AG20443 (cell line): ENCODE measurements at places on chromosomes 4 and X.

GRCh38 chrX:20789103-20789502 is 522.4 kb upstream of the RPS6KA3 start:
- DNase-seq: no peak

GRCh38 chr4:77268108-77268507 is 111.1 kb downstream of the CCNG2 start:
- DNase-seq: no peak

DNA sequence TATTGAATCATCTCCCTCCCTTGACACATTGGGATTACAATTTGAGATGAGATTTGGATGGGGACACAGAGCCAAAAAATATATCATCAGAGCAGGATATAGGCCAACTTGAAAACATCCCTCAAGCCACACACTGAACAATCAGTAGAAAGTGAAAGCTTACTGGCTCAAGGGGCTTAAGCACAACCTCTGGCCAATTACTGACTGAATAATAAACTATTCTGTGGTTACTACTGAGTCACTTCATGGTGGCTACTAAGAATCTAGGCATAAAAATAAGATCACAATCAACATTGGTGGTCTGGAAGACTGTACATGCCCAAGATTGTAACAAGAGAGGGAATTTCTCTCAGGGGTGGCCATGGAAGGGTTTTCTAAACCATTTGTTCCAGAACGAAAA is 27.4 kb upstream of the GPR174 start:
- no peak for DNase-seq

- DNase-seq: no peak
These were observed 496.6 kb downstream of the IL1RAPL1 start for GRCh38 chrX:29083823-29084222.

DNA sequence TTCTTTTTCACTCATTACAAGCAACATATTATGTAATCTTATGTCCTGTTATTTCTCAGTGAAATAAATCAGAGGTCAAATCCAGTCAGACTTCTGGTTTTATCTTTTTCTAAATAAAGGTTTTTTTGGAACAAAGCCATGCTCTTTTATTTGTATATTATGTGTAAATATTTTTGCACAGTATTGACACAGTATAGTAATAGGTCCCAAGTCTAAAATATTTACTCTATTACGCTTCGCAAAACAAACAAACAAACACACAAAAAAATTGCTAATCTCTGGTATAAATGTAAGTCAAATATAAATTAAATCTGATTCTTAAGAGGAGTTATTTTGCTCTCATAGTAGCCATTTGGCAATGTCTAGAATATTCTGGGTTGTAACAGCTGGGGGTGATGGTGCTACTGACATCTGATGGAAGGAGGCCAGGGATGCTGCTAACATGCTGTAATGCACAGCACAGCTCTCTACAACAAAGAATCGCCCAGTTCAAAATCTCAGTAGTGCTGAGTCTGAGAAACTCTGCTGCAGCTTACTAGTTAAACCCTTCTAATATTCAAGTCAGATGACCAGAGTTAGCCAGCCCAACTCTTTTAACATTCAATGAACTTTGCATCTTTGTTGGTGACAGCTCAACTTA is 602.1 kb downstream of the RAB28 start:
- no peak for DNase-seq
